Islet precursor cell (in vitro differentiated cells): ENCODE measurements at places on chromosomes 3 and 15.

GRCh38 chr3:41880387-41880786, 81.5 kb downstream of the ULK4 start:
- DNase-seq, result no peak

DNA sequence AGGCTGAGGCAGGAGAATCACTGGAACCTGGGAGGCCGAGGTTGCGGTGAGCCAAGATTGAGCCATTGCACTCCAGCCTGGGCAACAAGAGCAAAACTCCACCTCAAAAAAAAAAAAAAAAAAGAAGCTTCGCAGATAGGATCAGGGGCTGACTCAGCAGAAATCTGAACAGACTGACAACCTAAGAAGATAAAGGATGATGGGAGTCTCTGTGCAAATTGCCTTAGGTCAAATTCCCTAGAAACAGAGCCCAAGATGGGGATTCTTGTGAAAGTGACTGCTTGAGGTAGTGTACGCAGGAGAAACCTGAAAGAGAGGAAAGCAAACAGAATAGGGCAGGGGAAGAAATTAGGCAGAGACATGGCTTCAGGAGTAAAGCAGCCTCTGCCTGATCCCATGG, 160.8 kb upstream of the LRIG1 start:
- peak; percentile 58 for DNase-seq

DNA sequence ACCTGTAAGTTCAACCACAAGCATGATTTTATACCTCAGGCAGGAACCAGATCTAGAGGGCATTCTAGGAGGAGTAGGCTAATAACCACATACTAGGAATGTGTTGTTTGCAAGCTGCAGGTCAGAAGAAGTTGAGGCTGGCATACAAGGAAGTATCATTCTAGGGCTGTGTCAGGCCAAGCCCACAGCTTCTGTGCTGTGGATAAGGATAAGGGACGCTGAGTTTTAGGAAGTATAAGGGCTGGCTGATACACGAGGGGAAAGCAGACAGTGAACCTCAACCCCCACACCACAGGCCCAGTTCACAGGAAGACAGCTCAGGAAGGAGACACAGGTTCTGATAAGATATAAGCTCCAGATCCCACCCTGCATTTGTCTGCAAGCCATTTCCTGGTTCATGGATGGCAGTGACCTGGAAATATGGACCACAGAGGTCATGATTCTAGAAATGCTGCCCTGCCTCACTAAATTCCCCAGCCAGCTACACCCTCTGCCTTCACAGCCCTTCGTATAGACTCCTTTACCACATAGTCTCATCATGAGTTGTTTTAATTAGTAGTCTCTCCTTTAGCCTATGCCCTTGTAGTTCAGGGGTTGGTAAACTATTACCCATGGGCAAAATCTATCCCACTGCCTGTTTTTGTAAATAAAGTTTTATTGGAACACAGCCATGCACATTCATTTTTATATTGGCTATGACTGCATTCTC, 260.7 kb downstream of the OPA1 start:
- DNase-seq, result no peak

DNA sequence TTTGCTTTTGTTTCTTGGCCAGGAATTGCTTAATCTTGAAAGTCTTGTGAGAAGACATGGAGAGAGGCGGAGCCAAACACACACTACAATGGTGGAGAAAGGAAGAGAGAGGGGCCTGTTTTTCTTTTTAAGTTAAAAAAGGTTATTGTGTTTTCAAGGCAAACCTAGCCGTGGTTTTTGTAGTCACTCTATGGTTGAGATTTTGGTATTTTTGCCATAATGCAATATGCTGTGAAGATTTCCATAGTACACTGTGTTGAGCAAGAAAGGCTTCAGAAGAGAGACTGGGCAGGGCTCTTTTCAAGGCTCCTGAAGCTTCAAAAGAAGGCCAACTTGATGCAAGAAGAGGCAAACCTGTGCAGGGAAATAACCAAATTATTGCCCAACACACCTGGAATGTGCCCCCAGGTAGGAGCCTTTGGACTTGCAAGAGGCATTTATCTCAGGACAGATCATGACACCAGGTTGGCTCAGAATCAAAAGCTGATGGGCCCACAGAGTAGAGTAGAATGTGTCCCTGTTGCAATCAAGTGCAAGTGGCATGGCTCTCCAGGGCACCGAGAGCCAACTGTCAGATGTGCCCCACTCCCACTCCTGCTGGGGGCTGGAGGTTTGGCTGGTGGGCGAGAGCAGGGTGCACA, 22.1 kb downstream of the AMOTL2 start:
- no peak for DNase-seq

- no peak for DNase-seq
Observed at GRCh38 chr3:126356373-126357264, 589 bp downstream of the KLF15 start.

DNA sequence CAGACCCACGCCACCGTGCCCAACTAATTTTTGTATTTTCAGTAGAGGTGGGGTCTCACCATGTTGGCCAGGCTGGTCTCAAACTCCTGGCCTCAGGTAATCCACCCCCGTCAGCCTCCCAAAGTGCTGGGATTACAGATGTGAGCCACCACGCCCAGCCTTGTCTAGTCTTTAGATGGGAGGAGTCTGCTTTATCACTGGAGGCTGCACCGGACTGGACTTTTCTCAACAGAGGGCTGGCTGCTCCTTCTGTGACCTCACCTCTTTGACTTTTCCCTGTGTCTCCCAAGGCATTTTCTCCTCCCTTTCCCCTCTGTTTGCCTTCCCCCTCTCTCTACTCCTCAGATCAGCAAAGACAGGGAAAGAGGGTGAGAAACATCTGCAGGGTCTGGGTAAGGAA, 28.5 kb downstream of the SLCO2A1 start:
- DNase-seq, result peak; percentile 60

GRCh38 chr15:26771578-26772153, 1.2 kb downstream of the GABRB3 start:
- DNase-seq, result peak; percentile 94

DNA sequence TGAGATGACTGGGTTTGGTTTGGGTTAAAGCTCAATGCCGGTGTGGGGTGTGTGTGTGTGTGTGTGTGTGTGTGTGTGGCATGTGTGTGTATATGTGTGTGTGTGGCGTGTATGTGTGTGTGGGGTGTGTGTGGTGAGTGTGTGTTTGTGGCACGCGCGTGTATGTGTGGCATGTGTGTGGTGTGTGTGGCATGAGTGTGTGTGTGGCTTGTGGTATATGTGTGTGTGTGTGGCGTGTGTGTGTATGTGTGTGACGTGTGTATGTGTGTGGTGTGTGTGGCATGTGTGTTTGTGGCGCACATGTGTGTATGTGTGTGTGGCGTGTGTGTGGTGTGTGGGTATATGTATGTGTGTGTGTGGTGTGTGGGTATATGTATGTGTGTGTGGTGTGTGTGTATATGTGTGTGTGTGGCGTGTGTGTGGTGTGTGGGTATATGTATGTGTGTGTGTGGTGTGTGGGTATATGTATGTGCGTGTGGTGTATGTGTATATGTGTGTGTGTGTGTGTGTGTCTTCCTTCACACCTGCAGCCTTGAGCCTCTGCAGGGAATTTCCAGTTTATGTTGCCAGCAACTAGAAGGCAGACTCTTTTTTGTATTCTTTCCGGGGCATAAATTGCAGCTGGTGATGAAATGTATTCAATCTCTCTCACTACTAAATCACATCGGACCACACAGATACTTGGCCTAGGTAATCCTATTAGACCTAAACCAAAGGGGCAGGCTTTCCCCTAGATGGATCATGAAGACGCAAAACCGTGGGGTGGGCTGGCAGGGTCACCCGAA, 34.8 kb downstream of the CHRD start:
- no peak for DNase-seq

DNA sequence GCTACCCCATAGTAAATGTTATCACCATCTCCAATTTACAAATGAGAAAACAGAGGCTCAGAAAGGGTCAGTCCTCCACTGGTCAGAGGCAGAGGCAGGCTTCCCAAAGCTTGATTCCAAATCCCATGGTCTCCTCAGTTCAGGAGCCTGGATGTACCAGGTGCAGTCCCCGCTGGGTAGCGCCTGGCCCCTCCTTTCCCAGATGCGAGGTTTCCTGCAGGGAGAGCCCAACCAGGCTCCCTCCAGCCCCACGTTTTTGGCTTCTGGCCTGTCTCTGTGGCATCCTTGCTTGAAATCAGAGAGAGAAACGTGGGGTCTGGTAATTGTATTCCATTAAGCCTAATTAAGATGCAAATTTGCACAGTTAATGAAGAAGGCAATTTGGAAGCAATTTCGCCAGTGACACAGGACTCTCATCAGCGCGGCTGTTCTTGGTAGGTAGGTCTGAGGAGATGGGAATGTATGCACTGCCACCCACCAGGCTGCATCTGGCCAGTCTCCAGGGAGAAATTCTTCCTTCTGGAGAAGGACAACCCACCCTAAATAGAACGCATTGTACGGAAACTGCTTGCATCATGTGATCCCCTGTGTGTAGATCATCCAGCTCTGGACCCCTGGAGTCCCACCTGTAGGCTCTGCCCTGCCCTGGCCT, 50.5 kb downstream of the HRH1 start:
- no peak for DNase-seq

DNA sequence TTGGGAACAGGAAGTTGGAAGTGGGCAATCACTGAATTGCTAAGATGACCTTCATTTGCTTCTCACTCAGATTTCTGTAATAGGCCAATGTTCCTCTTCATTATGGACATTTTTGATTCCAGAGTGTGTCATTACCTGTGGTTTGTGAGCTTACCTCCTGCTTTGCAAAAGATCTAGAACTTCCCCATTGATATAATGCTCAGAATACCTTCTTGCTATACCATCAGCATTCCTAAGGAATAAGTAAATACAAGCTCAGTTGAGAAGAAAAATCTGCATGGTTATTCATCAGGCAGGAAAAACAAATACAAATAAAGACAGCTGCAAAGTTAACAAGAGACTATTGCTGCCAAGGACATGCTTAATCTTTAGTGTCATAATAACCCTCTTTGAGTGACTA, 5.6 kb upstream of the RPL14 start:
- no peak for DNase-seq
